ENCODE measurements at places on chromosomes 2 and 18.
A peak's percentile ranks its signal among the peaks of the same experiment; 100 is the strongest.

DNA sequence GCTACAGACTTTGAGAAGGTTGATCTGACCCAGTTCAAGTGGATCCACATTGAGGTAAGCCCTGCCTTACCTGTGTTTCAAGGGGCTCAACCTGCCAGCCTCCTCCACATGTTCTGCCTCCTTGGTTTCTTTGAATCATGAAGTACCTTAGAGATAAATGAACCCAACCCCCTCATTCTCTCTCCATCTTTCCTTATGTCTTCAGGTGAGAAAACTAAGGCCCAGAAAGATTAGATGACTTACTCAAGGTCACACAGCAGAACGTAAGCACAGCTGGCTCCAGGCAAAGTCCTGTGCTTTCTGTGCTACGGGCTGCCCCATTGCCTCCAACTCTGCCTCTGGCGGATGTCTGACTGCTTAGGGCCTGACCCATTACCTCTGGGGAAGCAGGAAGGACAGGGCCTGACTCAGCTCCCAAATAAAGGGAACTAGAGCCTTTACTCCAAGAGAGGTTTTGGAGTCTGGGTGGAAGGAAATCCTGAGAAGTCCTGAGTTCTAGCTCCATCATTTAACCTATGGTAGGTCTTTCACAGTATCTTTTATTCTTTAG is 10.3 kb downstream of the KHK start:
- DNase-seq: no peak

- DNase-seq: peak; percentile 8
These were observed 672 bp downstream of the ATP6V1B1 start for GRCh38 chr2:70936165-70936978.

DNA sequence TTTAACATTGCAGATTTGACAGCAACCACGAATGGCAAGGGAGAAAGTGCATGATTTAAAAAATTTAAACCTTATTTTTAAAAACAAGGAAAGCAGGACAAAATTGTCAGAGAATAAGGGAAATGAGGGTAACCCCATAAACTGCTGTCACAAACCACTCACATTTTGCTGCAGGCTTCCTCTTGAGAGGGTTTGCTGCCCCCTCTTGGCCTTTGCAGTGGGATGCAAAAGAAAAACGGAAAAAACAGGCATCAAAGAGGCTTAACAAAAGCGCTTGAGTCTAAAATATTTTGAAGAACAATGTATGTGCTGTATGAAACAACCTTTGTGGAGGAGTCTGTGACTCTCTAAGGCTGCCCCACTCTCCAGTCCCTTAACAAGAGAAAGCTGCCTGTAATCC is 91.6 kb downstream of the TMX3 start:
- peak; percentile 27 for DNase-seq

DNA sequence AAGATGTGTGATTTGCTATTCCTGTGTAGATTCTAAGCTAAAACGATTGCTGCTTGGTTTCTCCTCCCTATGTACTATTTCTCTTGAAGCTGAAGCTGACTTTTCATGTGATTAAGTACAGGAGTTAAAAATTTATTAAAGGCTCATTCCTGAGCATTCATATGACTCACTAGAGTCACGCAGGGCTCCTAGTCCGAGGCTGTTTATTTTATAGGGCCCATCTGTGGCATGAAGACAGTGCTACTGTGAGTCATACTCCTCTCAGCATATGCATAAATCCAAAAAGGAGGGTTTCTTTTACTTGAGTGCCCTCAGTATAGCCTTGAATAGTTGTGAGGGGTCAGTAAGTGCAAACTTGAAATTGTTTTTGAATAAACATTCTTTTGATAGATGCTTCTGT is 378.8 kb downstream of the PTPRM start:
- DNase-seq: no peak

- DNase-seq: no peak
These were observed 117.6 kb downstream of the FAM124B start for GRCh38 chr2:224284134-224284946.

DNA sequence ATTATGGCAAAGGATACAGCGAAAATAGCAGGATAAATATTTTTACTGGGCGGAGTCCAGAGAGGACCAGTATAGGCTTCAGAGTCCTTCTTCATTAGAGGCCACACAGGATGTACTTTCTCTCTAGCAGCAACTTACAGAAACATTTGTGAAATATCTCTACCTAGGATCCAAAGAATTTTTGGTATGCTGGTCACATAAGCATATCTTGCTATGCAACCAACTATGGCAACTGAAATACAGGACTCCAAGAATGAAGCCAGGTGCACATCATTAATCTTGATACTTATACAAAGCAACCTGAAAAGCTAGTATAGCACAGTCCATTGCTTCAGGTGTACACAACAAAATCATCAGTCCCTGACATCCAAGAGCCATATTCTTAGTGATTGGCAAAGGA is 59.1 kb upstream of the NABP1 start:
- no peak for DNase-seq

GRCh38 chr2:177808984-177809809 is 263.4 kb downstream of the PDE11A start:
- DNase-seq: no peak

- peak; percentile 69 for DNase-seq
These were observed 101.9 kb downstream of the FOXI3 start for GRCh38 chr2:88350331-88351248.

GRCh38 chr2:177606636-177607035 is 214.1 kb downstream of the AGPS start:
- DNase-seq: no peak

- DNase-seq: no peak
These were observed 163.4 kb upstream of the BCL2L11 start for GRCh38 chr2:110957293-110957692.

- no peak for DNase-seq
These were observed 670.7 kb downstream of the ERBB4 start for GRCh38 chr2:211867845-211868451.

GRCh38 chr2:181262782-181263181 is 194.4 kb upstream of the ITGA4 start:
- DNase-seq: no peak

GRCh38 chr18:24063121-24063731 is 48.7 kb downstream of the TTC39C start:
- no peak for DNase-seq

DNA sequence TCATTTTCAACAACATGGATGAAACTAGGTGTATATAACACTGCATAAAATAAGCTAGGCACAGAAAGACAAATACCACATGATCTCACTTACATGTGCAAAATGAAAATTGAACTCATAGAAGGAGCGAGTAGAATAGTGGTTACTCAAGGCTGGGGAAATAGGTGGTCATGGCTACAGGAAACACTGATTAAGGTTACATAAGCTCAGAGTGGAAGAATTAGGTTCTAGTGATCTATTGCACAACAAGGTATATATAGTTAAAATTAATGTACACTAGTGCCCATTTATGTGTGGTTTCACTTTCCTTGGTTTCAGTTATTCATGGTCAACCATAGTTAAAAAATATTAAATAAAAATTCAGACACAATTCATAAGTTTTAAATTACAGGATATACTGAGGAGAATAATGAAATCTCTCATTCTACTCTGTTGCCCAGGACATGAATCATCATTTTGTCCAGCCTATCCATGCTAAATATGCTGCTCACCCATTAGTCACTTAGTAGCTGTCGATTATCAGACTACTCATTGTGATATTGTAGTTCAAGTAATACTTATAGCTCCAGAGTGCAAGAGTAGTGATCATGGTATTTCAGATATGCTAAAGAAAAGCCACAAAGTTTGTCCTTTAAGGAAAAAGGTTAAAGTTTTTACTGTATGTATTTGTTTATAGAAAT is 1530.9 kb upstream of the LRRTM1 start:
- DNase-seq: no peak

DNA sequence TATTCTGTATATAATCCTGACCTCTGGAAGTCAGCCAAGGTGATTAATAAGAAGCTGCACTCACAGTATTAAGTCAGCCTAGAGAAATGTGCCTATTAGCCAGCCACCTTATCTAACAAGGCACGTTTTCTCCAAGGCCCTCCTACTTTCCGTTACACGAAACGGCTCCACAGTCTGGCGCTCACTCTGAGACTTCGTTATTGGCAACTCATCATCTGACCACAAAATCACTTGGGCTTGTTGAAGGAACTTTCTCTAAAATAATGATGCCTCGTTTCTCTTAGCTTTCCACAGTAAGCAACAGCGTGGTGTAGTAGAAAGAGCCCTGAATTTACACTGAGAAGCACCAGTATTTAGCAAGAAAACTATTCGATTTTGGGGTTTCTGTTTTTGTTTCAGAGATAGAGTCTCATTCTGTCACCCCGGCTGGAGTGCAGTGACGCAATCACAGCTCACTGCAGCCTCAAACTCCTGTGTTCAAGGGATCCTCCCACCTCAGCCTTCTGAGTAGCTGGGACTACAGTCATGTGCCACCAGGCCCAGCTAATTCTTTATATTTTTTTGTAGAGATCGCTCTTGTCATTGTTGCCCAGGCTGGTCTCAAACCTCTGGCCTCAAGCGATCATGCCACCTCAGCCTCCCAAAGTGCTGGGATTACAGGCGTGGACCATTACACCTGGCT is 53.6 kb upstream of the SLC14A1 start:
- DNase-seq: peak; percentile 59

DNA sequence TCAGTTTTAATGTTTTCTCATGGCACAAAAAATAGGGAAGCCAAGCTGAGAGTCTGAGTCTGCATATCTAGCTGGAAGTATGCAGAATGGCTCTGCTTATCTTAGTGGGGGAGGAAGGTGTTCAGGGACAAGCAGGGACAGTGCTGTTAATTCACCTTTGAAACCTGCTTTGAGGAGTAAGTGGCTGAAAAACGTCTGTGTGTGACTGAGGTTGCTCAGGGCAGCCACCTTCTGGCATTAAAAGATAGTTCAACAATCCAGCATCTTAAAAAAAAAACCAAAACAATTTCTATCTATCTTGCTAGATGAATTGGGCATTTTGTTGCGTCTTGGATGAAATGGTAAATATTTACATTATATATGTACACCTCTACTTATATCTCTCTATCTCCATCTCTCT is 2.0 kb upstream of the TRPM8 start:
- DNase-seq: no peak

DNA sequence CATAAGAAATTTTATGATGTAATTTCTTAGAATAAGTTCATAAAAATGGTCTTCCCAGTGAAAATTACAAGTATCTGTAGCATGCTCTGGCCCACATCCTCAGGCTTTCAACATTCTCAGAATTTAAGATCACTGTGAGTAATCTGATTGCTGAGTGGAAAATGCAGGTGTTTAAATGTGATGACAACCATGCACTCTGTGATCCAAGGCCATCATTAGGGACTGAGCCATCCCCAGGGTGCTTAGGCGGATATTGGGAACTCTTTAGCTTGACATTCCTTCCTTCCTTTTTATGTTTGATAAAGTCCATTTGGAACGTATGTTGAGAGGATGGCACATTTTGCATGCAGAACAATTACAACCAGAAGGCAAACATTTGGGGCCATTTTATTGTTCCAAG is 95.5 kb downstream of the ARL4C start:
- peak; percentile 37 for DNase-seq

DNA sequence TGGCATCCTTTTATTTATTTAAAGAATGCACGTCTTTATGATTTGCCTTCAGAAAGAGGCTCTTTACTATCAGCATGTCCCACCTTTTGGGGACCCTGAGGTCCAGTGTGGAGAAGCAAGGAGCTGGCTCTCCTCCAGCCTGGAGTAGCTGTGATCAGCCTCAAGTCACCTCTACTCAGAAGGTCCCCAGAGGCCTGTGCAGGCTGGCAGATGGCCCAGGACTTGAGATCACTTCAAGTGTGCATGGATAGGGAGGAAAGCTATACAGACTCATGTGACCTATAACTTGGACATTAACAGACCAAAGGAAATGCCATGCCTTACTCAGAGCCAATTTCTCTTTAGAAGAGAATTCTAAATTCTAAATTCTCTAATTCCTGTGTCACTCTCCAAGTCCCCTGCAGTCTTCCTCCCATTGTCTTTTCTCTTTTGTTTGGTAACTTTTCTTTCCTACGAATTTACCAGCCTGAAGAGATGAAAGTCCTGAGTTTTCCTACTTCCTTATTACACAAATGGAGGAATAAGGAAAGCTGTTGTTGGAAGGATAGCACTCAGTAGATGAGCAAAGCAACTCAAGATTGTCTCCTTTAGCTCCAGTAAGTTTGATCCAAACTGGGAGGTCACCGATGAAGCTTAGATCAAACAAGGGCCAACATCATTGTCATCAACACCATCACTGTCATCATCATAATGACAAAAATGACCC is 163.9 kb downstream of the GFPT1 start:
- DNase-seq: no peak

DNA sequence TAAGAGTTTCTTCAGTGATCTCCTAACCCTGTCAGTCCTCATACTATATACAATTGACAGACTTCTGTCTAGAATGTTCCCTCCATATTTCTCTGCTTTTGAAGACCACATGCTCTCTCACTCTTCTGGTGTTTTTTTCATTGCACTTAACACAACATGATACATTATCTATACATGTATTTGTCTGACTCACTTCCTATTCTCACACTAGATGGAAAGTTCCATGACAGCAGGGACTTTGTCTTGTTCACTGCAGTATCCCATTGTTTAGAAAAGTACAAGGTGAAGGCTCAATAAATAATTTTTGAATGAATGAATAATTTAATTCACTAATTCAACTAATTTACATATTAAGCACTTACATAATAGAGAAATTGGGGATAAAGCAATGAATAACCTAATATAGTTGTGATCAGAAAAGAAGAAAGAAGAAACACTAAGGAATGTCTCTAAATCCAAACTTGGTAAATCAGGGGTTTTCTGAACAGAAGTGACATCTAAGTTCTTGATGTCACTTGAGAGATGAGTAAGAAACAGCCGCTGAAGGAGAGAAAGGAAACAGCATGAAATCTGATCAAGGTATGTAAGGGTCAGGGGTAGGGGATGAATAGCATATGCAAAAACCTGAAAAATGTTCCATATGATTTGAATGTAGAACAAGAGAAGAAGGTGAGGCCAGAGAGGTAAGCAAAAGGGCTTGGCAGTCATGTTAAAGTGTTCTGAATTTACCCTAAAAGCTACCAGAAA is 42.4 kb downstream of the MBD2 start:
- DNase-seq: no peak

DNA sequence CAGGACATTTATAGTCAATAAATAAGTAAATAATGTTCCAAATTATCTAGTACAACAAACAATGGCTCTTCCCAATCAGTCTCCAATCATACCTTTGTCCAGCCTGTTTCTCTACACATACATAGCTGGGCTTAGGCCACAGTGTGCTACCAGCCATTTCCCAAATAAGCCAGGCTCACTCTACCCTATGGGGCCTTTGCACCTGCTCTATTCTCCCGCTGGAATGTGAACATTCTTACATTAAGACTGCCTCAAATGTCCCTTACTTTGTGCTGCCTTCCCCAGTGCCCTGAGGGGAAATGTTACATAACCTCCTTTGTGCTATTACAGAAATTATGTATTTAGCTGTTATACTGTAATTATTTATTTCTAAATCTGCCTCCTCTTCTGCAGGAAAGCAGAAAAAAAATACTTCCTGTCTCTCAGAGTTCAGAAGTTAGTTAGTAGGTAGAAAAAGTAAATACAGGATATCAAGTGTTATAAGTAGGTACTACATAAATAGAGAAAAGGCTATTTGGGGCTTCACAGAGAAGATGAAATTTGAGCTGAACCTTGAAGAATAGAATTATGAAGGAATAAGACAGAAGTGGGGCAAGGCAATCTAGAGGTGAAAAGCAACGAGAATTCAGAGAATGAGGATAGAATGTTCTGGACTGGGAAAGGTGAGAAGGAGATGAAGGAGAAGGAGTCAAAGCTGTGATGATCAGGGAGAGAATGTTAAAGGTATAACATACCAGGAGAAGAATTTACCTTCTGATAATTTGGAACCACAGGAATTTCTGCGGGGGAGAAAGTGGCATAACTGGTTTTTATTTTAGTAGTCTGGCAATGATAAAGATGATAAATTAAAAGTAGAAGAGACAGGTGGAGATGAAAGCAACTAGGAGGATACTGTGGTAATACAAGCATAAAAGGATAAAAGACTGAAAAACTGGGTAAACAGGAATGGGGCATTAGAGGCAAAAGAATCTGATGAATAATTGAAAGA is 37.0 kb downstream of the ROCK1 start:
- DNase-seq: no peak

All from activated CD4-positive, alpha-beta memory T cell treated with anti-CD3 and anti-CD28 coated beads, Interleukin-2, amount 10 ng/mL, durations not matched to agents 7 days and 5 days (primary cell).